ENCODE measurements at places on chromosomes 1 and 21. TPM values are rescaled to one million over a fixed set of nuclear protein-coding genes. Genes with fewer than 3 reads are reported as not detected.

Gene SFN
- not detected for total RNA-seq

Gene PTPRC
- 4.4 TPM for total RNA-seq

Gene IGSF9
- 4.7 TPM for total RNA-seq

- no peak for DNase-seq
Observed at GRCh38 chr1:203120325-203121153, 7.0 kb upstream of the ADORA1 start.

DNA sequence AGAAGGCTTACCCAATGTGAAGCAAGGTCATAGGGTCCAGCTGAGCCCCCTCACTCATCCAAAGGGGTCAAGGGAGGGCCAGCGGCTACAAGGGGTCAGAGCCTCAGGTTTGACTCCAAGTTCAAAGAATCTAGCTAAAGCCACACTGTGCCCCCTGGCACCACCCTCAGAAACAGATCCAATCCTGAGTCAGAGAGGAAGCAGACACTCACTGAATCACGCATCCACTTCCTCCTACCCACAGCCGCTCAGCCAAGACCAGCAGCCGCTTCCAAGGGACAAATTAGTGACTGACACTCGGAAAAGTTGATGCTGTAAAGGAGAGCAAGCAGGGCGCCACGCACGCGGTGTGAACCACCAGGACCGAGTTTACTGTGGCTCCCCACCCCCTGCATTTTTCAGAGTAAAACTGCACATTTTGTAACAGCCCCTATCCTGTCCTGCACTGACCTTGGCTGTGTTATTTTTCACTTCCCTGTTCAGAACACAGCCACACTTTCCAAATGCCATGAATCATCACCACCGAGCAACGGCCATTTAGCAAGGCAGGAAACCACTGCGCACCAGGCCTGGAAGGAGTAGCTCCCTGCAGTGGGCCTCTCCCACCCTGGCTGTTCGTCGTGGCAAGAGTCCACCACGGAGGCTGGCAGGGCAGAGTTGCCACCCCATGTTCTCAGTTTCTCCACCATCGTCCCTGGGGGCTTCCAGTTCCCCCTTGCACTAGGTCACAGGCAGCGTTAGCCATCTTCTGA is 147.8 kb downstream of the TOMM20 start:
- DNase-seq = no peak

GRCh38 chr1:226470921-226471866 is 63.3 kb upstream of the PARP1 start:
- no peak for DNase-seq

DNA sequence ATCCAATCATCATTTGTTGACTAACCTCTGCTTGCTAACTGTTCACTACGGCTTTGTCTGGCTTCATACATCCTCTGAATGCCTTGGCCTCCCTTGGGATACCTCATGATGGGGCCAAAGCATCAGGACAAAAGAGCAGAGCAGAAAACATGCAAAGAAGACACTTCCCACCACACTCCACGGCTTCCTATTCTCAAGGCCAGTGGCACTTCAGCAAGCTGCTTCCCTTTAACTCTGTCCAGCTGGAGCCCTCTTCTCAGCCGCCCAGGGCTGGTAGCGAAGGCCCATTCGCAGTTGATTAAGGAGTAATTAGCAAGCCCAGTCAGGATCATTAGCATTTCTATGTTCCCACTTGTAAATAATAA is 224.3 kb upstream of the FGGY start:
- DNase-seq = no peak

GRCh38 chr1:206982216-206982615 is 12.0 kb upstream of the FCAMR start:
- peak; percentile 68 for DNase-seq

GRCh38 chr1:198937231-198938031 is 298.6 kb downstream of the PTPRC start:
- peak; percentile 87 for DNase-seq

- DNase-seq = no peak
Observed at GRCh38 chr1:231903586-231904081, 277.0 kb downstream of the DISC1 start.

- DNase-seq = no peak
Observed at GRCh38 chr1:117629625-117630422, 24.0 kb downstream of the TENT5C start.

DNA sequence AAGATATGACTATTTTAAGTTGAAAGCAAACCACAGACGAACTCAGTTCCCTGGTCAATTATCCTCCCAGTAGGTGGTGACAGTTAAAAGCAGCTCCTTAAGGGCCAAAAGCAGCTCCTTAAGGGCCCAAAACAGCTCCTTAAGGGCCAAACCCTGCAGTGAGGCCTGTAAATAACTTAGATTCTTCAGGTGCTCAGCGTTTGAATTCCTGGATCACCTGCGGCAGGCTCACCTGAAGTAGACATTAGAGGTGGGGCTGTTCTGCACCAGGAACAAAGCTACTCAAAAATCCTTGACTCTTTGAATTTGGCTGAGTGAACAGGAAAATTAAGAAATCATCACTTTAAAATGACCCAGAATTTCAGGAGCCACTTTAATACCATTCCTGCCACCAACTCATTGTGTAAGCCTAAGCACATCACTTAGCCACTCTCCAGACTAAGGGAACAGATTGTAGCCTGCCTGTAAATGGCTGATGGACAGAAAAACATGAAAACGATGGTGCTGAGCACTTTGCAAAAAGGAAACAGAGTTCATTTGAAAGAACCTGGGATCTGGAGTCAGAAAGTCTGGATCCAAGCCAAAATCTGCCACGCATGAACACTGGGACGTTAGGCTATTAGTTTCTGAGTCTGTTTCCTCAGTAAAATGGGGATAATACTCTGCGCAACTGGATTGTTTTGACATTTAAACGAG is 126.9 kb downstream of the LRIG2 start:
- DNase-seq = no peak

DNA sequence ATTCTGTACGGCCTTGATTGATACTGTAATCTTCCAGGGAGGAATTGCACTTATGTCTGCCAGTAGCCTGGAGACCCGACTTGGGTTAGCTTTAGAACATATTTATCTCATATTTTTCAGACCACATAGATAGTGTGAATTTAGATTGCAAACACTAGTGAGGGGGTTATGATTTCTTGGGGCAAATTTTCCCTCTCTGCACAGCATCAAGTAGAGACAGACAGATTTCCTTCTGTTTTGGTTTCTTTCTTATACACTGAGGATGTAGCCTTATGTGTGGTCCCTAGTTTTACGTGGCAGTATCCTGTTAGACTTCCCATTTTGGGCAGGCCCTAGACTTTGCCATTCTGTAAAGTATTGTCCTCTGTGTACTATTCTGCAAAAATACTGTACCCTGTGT is 29.0 kb downstream of the SOAT1 start:
- no peak for DNase-seq

DNA sequence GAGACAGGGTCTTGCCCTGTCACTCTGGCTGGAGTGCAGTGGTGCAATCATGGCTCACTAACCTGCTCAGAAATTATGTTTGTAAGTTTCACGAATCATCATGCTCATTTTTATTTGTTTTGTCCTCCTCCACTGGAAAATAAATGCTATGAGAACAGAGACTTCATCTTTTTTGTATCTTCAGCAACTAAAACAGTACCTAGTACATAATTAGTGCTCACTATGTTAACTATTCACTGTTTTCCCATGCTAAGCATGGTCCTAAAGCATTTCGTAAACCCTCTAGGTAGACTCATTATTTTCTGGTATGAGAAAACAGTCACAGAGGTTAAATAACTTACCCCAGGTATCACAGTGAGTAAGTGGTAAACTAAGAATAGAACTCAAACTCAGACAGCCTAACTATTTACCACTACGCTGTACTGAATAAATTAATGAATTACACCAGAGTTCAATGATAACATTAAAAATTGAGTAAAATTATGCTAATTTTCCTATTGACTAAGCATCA is 118.4 kb downstream of the RERE start:
- DNase-seq = no peak

DNA sequence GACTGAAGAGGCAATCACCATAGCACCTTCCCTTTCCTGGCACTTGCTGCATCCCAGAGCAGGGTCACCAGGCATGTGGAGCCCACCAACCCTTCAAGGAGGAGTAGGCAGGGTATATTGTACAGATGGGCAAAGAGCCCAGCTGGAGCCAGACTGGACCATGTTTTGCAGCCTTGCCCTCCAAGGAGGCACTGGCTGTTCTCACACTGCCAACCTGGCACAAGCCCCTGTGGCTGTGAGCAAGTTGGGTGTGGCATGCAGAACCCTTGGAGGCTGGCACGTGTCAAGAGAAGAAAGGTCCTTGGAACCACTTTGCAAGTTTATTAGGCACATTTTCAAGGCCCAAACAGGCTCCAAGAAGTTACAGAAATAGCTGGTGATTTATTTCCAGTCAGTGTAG is 146.4 kb downstream of the FOXD2 start:
- no peak for DNase-seq

DNA sequence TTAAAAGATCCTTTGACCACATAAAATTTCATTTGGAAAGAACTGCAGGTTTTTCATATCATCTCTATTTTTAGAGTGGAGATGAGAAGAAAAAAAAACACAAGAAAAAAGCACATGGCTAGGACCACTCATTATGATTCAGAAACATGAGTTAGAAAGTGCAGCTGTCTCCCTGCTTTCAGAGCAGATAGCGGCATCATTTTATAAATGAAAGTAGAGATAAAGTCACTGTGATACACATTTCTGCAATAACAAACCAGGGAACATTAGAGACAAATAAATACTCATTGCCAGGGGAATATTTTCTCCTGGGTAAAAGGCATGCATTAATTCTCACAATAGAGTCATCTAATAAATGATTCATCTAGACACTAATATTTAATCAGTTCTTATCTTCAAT is 87.5 kb upstream of the PLPPR4 start:
- DNase-seq = no peak

GRCh38 chr1:193593147-193593885 is 406.9 kb upstream of the B3GALT2 start:
- no peak for DNase-seq

All from cerebellum (tissue), 4 donors.